Endodermal cell (in vitro differentiated cells): ENCODE measurements at places on chromosomes 7 and 10.

DNA sequence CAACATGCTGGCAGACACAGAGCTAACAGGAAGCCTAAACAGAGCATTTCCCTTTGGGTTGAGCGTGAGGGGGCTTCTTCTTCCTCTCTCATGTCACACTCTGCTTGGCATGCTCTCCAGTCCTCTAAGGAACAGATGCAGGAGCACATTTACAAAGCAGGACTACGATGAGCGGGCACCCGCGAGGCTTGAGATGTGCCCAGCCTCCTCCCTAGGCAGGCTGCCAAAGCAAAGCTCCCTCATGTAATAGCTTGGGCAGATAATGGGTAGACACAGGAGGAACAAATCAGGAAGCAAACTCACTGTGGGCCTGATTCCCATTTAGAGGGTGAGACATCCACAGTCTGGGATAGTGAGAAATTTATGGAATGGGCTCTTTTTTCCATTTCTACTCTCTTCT, 519.1 kb downstream of the NRG3 start:
- no peak for DNase-seq

DNA sequence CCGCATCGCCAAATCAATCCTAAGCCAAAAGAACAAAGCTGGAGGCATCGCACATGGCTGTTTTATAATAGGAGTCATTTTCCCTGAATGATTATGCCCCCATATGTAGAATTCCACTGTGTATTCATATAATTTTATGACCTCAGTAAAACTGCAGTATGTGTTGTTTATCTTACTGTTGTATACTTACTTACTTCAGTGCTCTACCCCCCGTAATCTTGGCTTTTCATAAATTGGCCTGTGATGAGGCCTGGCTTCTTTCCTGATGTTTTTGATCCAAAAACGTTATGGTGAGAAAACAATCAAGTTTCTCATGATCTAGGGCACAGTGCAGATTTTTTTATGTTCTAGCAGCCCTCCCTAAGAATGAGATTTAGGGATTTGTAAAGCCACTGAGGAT, 306.4 kb upstream of the FZD1 start:
- DNase-seq = no peak

DNA sequence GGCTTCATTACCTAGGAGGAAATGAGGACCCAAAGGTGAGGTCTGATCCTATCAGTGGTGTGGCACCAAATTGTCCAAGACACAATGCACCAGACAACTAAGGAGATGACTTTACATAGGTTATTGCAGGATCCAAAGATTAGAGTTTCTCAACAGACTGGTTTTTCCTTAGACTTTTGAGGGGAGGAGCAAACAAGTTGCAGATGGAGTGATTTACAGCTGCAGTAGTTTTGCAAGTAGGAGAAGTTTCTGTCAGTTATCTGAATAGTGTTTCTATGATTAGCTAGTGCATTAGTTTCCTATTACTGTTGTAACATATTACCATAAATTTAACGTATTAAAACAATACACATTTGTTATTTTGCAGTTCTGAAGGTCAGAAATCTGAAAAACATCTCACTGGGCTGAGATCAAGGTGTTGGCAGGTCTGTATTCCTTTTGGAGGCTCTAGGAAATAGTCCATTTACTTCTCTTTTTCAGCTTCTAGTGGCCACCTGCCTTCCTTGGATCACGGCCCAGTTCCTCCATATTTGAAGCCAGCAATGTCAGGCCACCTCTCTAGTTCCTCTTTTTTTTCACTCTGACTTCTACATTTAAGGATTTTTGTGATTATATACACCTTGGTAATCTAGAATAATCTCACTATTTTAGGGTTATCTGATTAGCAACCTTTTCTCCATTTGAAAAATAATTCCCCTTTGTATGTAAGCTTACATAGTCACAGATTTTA, 994.9 kb downstream of the REEP3 start:
- DNase-seq = no peak

GRCh38 chr10:3652886-3653285, 132.1 kb downstream of the KLF6 start:
- DNase-seq = no peak

GRCh38 chr10:32199714-32200394, 143.6 kb upstream of the KIF5B start:
- DNase-seq = no peak

DNA sequence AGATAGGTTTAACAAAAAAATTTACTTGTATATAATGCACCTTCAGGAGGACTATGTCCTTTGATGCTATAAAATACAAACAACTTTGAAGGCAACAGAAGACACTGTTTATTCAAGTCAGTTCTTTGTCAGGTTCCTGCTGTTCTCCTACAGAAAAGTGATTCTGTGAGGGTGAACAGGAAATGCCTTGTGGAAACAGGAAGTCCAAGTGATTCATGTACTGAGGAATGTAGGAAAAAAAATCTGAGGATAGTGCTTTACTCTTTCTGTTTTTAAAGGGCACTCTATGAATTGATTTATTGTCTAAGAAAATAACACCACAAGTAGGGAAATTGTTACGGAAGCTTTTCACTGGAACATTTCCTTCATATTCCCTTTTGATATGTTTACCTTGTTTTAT, 171.9 kb downstream of the HDAC9 start:
- no peak for DNase-seq

- no peak for DNase-seq
Measured at GRCh38 chr10:96772196-96772595, 51.9 kb upstream of the PIK3AP1 start.
